ENCODE measurements at places on chromosomes 12 and 14.

GRCh38 chr12:308511-308910, 45.9 kb upstream of the SLC6A13 start:
- DNase-seq: no peak

DNA sequence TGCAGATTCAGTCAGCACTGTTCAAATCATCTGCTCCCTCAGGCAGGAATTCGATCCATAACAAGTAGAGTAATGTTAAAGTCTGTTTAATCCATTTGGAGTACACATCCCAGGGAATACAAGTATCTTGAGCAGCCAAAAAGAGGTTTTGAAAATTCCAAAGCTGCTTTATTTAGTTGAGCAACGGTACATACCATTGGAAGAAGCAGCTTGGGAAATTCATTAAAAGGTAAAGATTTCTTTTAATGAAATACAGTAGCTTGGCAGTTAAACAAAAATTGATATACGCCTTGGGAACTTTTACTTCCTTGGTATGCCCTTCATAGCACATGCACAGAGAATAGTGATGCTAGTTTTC, 153.8 kb downstream of the LRIG3 start:
- DNase-seq: no peak

DNA sequence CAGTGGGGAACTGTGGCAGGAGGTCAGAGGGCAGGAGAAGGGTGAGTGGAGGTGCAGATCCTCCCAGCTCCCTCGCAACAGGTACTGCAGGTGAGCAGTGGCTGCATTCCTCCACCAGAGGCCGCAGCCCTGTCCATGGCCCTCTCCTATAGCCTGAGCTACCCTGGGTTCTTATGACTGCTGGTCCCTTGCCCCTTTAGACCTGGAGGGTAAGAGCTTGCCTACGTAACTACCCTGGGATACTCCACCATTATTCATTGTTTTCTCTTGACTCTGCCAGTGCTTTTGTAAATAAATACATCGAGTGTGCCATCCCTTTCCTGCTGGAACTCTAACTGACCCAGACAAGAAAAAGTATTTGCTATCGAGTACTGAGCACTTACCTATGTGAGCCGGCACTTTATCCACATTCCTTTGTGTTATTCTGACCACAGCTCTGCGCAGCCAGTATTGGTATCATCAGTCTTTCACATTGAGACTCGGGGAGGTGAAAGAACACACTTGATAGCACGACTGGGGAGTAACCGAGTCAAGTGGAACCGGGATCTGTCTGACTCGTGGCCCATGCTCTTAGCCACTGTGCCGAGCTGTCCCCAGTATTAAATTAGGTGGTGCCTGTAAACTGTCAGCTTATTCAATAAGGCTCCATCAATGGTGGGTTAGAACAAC, 38.5 kb downstream of the LTBP2 start:
- no peak for DNase-seq

GRCh38 chr14:100532154-100532861, 54.9 kb downstream of the BEGAIN start:
- no peak for DNase-seq

DNA sequence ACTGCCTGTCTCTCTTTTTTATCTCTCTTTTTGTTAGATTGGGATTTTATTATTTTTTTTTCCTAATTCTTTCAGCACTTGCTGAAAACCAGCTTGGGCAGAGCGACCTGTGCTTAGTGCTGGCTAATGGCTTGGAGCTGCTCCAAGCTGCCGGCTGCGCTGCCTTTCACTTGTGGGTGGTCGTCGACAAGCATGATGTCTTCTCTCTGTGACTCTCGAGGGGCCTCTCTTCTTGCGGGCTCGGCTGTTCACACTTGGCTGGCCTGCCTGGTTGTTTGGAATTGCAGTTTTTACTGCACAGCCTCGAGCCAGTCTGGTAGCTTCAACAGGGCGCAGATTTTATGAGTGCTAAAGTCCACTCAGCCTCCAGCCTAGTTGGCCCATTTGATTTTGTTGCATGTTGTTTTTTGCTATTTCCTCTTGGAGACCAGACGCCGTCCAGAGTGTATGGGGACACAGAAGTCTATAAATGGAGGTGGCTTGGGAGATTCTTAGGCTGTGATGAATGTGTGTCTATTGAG, 18.6 kb downstream of the TPCN1 start:
- DNase-seq: no peak

- DNase-seq: no peak
Measured at GRCh38 chr14:66281036-66281776, 205.0 kb upstream of the CCDC196 start.
